Mesenchymal stem cell (in vitro differentiated cells and primary cell): ENCODE measurements at places on chromosomes 2 and 18.

- DNase-seq = no peak
Observed at GRCh38 chr2:109720380-109721106, 73.6 kb upstream of the RGPD5 start.

GRCh38 chr2:144605231-144605840 lies 85.4 kb upstream of the ZEB2 start:
- no peak for DNase-seq

GRCh38 chr18:52907543-52908308 lies 567.7 kb downstream of the DCC start:
- DNase-seq = no peak

- DNase-seq = no peak
Observed at GRCh38 chr2:39732482-39732881, 46.6 kb downstream of the THUMPD2 start.

DNA sequence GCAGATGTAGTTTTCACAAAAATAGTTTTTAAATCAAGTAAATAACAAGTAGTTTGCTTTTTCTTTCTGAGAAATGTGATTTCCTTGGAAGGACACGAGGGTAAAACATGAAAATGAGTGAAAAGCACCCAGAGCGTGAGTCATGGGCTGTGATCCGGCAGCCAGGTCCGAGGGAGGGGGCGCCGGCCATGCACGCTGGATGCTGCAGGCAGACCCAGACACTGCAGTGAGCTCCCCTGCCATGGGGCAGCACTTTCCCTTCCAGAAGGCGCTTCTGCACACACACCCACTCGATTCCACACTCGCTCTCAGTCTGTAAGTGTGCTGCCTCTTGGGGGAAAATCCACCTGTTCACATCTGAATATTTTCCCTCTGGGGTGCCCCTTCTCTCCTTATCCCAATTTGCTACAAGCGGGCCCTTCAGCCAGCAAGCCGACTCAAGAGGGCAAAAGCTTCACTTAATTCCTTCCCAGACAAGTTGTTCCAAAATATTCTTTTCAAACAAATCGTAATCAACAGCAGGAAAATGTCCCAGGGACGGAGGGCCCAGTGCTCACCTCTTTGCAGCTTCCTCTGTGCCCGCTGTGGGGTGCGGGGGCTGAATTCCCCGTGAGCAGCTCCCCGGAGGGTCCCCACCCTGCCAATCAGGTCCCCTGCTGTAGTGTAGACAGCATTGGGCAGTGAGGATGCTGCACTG lies 87.0 kb upstream of the ID2 start:
- no peak for DNase-seq

GRCh38 chr2:54549917-54550518 lies 93.9 kb downstream of the SPTBN1 start:
- DNase-seq = no peak

DNA sequence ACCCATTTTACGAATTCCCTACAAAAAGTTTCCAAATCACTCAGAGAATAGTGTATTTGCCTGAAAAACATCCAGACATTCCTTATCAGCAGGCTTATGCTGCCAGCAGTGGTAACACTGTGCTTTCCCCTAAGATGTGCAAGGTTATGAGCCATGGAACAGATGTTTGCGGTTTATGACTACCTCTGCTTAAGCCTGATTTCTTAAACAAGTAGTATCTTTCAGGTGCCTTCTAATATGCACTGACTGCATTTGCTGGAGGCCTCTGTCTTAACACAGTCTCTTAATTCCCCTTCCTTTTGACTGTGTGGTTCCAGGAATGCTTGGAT lies 54.8 kb downstream of the CDC42EP3 start:
- DNase-seq = peak; percentile 58

DNA sequence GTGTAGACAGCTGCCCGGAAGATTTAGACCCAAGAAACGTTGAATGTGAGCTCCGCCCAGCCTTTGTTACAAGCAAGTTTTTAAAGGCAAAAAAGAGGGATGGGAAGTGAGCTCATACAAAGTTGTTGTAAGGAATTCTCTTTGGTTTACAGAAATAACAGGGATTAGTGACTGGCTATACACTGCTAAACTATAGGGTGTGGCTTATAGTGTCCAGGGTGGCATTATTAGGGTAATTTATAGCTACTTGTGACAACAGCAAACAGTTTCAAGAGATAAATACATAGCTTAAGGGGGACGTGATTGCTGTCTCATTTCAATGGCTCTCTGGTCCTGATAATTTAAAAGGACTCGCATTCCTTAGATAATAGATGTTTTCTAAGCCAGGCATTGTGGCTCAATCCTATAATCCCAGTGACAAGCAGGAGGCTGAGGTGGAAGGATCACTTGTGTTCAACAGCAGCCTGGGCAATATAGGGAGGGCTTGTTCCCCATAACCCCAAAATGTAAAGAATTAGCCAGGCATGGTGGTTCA lies 66.5 kb upstream of the TGIF1 start:
- DNase-seq = peak; percentile 12

GRCh38 chr2:101781791-101782426 lies 84.4 kb downstream of the MAP4K4 start:
- no peak for DNase-seq

DNA sequence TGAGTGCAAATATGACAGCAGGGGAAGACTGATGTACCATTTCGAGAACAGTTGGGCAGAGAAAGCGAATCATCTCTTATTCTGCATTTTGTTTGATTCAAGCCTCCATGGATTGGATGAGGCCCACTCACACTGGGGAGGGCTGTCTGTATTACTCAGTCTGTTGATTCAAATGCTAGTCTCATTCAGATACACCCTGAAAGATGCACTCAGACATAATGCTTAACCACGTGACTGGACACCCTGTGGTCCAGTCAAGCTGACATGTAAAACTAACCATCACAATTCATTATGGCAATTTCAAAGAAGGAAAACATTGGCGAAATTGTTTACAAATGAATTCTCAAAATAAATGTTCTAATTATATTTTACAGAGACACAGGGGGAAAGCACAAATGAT lies 1210.2 kb downstream of the DPP10 start:
- no peak for DNase-seq

DNA sequence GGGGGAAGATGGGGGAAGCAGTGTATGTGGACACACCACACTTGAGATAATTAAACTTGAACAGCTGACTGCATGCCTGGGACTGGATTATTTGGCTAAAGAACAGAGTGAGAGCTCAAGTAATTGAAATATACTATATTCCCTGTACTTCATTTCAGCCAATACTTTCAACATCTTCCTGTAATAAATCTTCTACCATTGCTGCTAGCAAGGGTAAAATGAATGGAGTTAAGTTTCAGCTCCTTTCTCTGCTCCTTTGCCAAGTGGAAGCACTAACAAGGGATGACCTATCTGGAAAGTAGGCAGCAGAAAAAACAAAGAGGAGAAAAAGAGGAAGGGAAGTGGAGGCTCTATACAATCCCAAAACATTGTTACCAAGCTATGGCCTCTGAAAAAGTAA lies 50.9 kb downstream of the MMADHC start:
- peak; percentile 42 for DNase-seq

DNA sequence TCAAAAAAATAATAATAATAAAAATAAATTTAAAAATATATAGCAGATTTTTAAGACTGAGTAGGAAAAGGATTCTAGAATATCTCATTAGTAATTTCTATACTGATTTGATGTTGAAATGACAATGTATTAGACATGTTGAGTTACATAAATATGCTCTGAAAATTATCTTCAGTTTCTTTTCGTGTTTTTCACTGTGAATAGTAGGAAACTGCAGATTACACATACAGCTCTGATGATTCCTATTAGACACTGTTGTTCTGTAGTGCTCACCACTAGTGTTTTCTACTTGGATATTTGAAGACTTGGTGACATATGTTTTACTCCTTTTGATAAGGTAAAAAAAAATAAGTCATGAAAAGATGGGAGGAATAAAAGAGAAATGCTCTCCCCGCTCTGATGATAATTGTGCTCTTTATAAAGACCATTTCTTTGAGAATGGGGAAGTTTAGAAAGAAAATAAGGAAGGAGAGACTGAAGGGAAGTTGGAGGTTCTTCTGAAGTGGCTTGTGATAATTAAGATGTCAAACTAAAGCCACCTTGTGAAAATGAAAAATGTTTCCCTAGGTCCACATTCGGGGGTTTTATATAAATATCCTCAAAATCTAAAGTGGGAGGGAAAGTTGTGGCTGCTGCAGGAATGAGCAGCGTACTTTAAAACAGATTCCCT lies 52.9 kb downstream of the SLC9A2 start:
- DNase-seq = no peak

DNA sequence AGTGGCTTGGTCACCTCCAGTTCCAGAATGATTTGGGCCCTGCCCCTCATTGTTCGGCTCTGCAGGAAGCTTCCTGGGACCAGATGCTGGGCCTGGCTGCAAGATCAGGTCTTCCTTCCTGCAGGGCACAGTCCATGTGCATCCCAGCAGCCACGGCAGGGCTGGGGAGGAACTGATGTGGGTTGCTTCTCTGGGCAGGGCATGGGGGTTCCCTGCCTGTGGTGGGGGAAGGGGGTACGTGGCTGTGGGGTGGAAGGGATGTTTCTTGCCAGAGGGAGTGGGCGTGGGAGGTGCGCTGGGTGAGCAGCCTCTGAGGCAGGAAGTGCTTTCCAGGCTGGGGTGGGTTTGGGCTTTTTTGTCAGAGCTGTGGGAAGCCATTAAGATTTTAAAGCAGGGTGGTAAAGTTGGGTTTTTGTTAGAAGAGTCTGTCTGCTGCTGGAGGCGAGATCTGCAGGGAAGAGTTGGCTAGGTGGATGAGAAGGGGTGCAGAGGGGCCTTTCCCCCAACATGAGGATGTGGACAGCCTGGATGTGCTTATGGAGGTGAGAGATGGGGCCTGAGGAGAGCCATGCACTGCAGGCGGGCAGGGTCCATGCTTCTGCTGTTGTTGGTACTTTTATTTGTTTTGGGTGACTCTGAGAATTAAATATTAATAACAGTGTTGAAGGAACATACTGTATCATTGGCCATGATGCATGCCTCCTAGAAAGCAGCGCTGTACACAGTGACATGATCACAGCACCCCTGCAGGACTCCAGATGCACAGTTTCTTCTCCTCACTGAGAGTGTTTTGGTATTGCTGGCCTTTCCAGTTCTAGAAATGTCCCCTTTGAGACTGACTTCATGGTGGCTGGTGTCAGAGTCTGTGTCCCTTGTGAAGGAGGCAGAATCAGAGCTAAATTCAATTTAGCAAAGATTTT lies 45.3 kb downstream of the DGKD start:
- DNase-seq = no peak

GRCh38 chr18:33269223-33269622 lies 171.3 kb downstream of the CCDC178 start:
- no peak for DNase-seq

DNA sequence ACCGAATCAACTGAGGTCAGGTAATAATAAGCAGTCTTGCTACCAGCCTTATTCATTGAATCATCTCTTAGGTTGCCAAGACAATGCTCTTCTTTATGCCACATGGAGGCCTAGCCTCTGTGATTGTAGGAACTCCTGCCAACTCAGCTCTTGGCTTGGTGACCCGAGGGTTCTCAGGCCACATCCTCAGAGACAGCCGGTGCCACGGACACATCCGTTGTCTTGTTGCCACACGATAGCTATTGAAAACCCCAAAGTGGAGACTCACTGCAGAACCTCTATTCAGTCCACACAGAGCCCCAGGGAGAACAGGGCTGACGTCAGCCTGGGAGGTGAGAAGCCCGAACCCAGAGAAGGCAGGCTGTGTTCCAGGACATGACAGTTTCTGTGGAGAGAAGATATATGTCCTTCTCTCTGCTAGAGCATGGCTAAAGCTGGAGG lies 53.5 kb upstream of the TGFA start:
- DNase-seq = no peak

DNA sequence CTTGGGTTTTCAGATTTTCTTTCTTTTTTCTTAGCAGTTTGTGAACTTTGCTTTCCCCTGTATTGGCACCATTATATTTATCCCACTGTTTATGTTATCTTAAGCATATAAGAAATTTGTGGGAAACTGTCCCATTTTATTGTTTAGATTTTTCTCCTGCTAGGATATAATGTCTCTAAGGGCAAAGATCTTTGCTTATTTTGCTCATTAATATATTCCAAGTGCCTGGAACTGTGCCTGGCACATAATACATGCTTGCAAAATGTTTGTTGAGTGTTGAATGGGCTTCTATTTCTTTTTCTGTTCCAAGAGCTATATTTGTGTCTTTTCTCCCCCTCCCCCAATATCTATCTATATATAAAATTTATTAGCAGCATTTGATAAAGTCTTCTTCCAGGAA lies 5.4 kb downstream of the EPC2 start:
- no peak for DNase-seq

GRCh38 chr2:206115026-206115578 lies 29.1 kb upstream of the INO80D start:
- DNase-seq = no peak

DNA sequence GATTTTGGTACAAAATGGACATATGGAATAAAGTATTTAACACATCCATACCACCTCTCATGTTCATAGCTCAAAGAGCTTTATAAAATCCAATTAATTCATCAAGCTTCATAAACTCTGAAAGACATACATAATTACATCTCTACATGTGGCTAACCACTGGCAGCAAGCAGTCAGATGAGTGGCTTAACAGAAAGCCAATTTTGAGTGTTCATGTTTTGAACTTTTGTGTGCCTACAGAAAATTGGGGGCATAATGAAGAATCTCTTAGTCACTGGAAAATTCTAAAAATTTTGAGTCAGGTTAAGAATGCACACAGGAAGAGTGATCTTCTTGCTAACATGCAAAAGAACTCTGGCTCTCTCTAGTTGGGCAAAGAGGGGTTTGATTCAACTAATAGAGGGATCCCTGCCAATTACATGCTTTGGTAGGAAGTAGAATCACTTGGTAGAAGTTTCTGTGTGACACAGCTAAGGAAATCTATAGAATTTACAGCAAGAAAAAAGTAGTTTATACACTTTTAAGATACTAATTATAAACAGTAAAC lies 287.4 kb downstream of the NOL4 start:
- DNase-seq = no peak
